K562 (cell line): ENCODE measurements at places on chromosomes 11 and 22. TPM values are rescaled to one million over a fixed set of nuclear protein-coding genes. Genes with fewer than 3 reads are reported as not detected.

The SLN gene
- total RNA-seq, result not detected in 2 replicates

The ETS1 gene
- 1.4 and 1.6 TPM in 2 replicates for total RNA-seq

DNA sequence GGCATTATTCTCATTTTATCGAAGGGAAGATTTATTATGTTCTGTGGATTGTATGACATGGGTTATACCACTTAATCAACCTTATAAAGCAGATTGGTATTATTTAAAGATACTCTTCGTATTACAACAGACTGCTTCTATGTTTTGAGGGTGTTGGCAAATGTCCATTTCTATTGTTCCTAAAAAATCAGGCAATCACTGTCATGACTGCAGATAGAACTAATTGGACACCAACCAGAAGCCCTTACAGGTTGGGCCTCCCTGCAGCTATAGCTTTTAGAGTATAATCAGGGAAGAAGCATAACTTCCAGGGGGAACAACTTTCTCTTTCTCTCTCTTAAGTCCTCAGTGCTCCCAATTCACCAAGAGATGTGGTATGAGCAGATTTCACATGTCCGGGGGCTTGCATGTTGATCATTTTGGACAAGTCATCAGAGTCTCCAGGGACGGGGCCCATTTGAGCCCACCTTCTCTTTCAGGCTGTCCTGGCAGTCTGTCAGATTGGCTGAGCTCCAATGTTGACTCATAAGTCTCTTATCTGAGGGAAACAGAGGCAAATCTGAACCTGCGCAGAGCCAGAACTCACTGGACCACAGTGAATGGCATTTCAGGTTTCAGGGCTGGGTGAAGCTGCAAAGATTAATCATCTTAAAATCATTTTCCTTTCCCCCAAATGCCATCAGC lies 264.0 kb upstream of the CCDC90B start:
- H3K4me1 ChIP-seq, result no peaks in the 10 kb centered on the region
- no peaks in the 10 kb centered on the region for H3K36me3 ChIP-seq
- no peak overlapping the region for H3K4me3 ChIP-seq

The MEI1 gene
- total RNA-seq, result 0.31 and 0.47 TPM in 2 replicates

The H19 gene
- 10.0 and 15.6 TPM in 2 replicates for total RNA-seq

- peak overlapping the region; percentile 4; the same call in 1 of the 3 replicates for H3K27ac ChIP-seq
- no peaks in the 10 kb centered on the region; the same call in 2 of the 3 replicates for H3K36me3 ChIP-seq
- peaks cover 9% of the 10 kb centered on the region for H3K4me1 ChIP-seq
- no peak overlapping the region for H3K4me3 ChIP-seq
- no peaks in the 10 kb centered on the region for H3K27me3 ChIP-seq
Observed at GRCh38 chr22:20412474-20413216, 18.7 kb downstream of the ZNF74 start.

The MYOD1 gene
- not detected in 2 replicates for total RNA-seq

The MS4A4E gene
- 0.33 TPM in 1 of 2 replicates, not detected in the other for total RNA-seq

DNA sequence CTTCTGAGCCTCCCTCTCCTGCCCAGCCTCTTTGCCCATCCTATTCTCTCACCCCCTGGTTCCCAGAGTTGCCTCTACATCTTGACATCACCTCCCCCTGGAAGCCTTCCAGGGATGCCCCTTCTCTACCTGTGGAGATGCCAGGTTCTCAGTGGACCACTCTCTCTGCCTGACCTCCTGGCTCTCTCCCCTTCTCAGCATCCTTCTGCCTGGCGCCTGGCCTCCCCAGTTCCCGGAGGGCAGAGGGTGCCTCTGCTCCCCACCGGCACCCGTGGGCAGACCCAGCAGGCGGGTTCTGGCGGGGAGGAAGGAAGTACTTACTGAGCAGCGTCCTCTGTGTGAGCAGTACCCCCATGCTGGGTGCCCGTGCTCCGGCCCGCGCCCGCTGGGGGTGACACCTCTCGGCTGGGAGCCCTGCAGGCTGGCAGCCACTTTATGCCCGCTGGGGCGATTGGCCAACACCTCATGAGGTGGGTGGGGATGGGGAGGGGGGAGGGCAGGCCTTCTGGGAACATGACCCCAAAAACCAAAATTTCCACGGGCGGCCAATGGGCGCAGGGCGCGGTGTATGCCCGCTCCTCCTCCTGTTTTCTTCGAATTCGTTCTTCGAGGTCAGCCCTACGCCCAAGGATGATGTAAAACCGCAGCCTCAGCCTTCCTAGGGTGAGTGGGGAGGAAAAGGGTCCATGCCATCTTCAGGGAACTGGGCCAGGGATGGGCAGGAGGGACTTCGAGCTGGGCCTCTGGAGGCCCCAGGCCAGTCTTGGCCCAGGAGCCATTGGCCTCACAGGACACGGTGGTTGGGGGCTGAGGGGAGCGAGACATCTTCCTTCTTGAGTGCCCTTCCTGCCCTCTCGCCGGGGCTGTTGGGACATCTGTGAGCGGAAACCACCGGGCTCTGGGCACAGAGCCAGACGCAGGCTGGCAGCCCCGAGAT lies at the start of gene OSM:
OSM (minus strand) TSS at position 407 of the 937 bp plus-strand sequence; CDS start at position 355, 52 bp downstream.
- no peaks in the 10 kb centered on the region for H3K27me3 ChIP-seq
- no peak within 1 kb of the TSS for H3K4me3 ChIP-seq
- DNase-seq, result no peak
- no peak within 1 kb of the TSS for H3K27ac ChIP-seq
- H3K36me3 ChIP-seq, result no peaks in the 10 kb centered on the region

The GAS2L1 gene
- 19.7 and 21.4 TPM in 2 replicates for total RNA-seq

- no peak overlapping the region for H3K4me3 ChIP-seq
- H3K4me1 ChIP-seq, result no peaks in the 10 kb centered on the region
- peak; percentile 42 for DNase-seq
- peaks cover 85% of the 10 kb centered on the region for H3K36me3 ChIP-seq
- no peak overlapping the region for H3K27ac ChIP-seq
Observed at GRCh38 chr11:20397281-20397680, 9.8 kb downstream of the PRMT3 start.

DNA sequence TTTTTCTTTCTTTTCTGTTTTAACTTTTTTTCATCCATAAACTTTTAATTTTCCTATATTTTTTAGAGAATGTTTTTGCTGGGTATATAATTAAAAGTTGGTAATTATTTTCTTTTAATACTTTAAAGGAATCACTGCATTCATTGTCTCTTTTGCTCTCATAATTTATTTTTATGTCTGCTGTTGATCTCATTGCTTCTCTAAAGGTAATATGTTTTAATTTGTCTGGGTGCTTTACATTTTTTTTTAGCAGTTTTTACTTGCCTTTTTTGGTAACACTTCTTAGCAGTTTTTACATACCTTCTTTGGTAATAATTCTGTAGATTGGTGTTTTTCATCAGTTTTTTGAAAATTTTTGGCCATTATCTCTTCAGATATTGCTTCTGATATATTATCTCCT lies 89.4 kb upstream of the BMAL1 start:
- H3K4me3 ChIP-seq, result no peak overlapping the region
- no peaks in the 10 kb centered on the region for H3K27me3 ChIP-seq
- H3K4me1 ChIP-seq, result no peaks in the 10 kb centered on the region
- no peaks in the 10 kb centered on the region for H3K36me3 ChIP-seq
- H3K27ac ChIP-seq, result no peak overlapping the region
- no peak for DNase-seq

GRCh38 chr22:20060700-20061480 lies 19.2 kb upstream of the DGCR8 start:
- no peak overlapping the region for H3K27ac ChIP-seq
- peaks cover 71% of the 10 kb centered on the region for H3K36me3 ChIP-seq
- H3K4me3 ChIP-seq, result no peak overlapping the region
- H3K4me1 ChIP-seq, result peaks cover 85% of the 10 kb centered on the region

DNA sequence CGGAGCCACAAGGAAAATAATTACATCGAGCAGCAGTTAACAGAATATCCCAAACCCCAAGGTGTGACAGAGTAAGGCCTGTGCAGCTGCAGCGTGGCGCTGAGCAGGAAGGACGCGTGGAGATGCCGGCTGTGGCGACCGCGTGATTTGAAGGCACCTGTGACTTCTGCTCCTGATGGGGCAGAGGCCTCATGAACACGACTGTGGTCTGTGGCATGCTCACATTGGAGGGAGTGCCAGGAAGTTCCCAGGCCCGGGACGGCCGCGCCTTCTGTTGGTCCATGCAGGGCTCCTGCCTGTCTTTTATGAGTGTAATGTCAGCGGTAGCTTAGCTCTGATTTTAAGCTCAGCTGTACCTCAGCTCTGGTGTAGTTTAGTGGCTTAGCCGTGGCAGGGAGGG lies 50.4 kb downstream of the TPCN2 start:
- DNase-seq, result no peak
- no peak overlapping the region for H3K27ac ChIP-seq
- H3K4me1 ChIP-seq, result no peaks in the 10 kb centered on the region
- peaks cover 6% of the 10 kb centered on the region; the same call in 2 of the 3 replicates for H3K27me3 ChIP-seq
- H3K4me3 ChIP-seq, result no peak overlapping the region

The AP5B1 gene
- total RNA-seq, result 23.2 and 24.2 TPM in 2 replicates

DNA sequence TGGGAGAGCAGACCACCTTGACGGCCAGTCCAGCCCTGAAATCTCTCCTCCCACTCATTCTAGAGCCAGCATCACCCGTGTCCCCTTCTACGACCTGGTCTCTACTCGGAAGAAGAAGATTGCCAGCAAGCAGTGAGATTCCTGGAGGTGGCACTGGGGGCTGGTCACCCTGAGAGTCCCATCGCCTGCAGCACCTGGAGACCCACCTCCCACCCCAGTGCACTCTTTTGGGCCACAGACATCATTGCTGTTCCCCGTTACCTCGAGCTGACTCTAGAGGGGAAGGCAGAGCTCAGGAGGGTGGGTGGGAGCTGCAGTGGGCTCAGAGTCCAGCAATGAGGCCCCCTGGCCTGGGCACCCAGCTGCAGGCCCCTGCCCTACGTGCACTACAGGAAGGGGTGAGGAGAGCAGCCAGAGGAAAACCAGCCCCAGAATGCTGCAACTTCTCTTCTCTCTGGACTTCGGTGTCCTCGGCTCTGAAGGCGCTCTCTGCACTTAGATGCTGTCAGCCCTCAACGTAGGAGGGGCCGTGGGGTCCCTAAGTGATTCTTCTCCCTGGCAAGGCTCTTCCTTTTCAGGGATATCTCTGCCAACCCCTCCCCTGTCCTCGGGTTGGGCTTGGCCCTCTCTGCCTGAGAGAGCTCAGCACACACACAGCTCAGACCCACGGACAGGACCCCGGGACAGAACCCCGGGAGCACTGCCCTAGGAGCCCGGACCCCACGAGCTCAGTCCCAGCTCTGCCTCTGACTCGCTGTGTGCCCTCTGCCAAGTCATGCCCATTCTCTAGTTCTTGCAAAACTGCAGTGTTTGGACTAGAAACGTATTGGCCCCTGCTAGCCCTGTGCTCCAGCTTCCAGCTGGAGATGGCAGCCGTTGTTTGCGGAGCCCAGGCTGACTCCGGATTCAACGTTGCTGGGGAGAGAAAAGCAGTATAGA lies 31.3 kb downstream of the CYTH4 start:
- no peaks in the 10 kb centered on the region for H3K36me3 ChIP-seq
- H3K27ac ChIP-seq, result no peak overlapping the region
- DNase-seq, result no peak
- H3K4me1 ChIP-seq, result peaks cover 12% of the 10 kb centered on the region
- H3K4me3 ChIP-seq, result no peak overlapping the region

DNA sequence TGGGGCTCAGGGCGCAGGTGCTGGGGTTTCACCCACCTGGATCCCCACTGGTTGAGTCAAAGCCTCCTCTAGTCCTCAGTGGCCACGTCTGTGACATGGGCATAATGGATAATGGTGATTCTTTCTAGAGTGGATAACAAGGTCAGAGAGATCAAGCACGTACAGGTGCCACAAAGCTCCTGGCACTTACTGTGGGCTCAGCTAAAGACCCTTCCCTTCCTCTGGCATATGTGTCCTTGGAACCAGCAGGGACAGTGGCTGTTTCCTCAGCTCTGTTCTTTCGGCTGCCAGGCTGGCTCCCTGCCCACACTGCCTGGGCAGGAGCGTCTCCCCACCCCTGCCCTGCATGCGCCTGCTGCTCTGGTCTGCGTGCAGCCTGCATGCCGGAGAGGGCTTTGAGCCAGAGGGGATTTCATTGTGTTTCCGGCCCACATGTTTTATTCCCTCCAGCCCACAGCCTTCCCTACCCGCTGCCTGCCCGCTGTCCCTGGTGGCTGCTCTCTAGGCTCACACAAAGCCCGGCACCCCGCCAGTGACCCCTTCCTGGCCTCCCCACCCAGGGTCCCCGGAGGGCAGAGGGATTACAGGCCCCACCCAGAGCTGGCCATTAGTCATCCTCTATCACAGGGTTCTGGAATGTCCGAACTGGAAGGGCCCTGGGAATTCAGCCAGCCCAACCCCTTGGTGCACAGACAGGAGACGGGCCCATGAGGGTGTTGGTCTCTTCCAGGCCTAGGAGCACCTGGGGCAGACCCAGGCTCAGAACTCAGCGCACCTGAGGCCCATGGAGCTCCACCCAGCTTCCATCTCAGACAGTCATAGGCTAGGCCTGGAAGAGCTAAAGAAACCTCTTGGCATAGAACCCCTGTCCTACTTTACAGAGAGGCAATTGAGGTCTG lies 55.3 kb upstream of the GCAT start:
- H3K4me3 ChIP-seq, result no peak overlapping the region
- no peak overlapping the region for H3K27ac ChIP-seq
- no peak for DNase-seq
- H3K36me3 ChIP-seq, result no peaks in the 10 kb centered on the region

The PDGFD gene
- total RNA-seq, result 0.11 and 0.22 TPM in 2 replicates

The GPR83 gene
- 0.07 and 0.13 TPM in 2 replicates for total RNA-seq

The APOBEC3C gene
- 90.1 and 90.9 TPM in 2 replicates for total RNA-seq

DNA sequence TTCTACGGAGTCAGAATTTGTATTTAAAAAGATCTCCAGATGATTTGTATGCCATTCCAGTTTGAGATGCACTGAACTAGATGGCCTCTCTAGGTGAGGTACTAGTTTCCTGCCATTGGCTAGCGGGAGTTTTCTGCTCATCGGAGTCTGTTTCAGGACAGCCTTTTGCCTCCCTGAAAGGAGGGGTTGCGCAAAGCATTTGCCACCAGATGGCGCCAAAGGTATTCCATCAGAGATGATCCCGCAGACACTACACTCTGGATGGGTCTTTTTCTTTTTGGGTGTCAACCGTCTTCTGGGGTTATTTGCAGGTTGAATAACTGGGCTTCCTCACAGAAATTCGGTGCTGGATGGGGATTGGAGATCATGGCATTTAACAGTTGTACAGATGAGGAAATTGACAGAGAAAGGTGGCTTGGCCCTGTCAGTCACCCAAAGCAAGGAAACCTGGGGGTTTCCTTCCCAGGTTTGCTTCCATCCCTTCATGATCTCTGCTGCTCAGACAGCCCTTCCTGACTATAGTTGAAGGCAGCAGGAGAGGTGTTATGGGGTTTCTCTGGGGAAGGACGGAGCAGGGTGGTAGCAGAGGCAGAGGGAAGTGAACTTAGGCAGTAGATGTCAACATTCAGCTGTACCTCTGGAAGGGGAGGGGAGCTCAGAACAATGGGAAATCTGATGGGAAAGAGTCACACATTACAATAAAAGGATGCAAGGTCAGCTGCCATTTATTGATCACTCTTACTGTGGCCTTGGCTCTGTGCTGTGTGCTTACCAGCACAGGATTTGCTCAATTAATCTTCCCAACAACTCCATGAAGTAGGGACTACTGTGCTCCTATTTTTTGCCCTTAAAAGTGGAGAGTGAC lies 81.6 kb downstream of the CCDC81 start:
- H3K4me3 ChIP-seq, result no peak overlapping the region
- H3K4me1 ChIP-seq, result no peaks in the 10 kb centered on the region
- DNase-seq, result peak; percentile 85
- H3K36me3 ChIP-seq, result no peaks in the 10 kb centered on the region
- no peak overlapping the region for H3K27ac ChIP-seq

The GLYAT gene
- total RNA-seq, result not detected in 2 replicates
